ENCODE measurements at places on chromosomes 5 and 9. TPM values are rescaled to one million over a fixed set of nuclear protein-coding genes. Genes with fewer than 3 reads are reported as not detected.

The STC2 gene
- 0.23 TPM for total RNA-seq

The TSSK1B gene
- total RNA-seq = not detected

The RALGPS1 gene
- total RNA-seq = 72.9 TPM

The TMEM215 gene
- 9.0 TPM for total RNA-seq

The SLC6A18 gene
- not detected for total RNA-seq

The PNPLA7 gene
- 1.6 TPM for total RNA-seq

The DNAI1 gene
- total RNA-seq = 4.4 TPM

The NSG2 gene
- 655 TPM for total RNA-seq

The CER1 gene
- 0.69 TPM for total RNA-seq

The HAVCR2 gene
- 11.1 TPM for total RNA-seq

The PCDHGB1 gene
- total RNA-seq = 10.4 TPM

The GMCL2 gene
- total RNA-seq = not detected

The PCDHGB5 gene
- 24.0 TPM for total RNA-seq

The FAM151B gene
- total RNA-seq = 22.6 TPM

The SMIM33 gene
- total RNA-seq = not detected

The NAIF1 gene
- total RNA-seq = 7.4 TPM

The MTX3 gene
- total RNA-seq = 24.5 TPM

All from diencephalon (tissue), 1 donor.